ENCODE measurements at places on chromosomes 3 and 15.

GRCh38 chr3:148232389-148232788 is 465.3 kb upstream of the AGTR1 start:
- DNase-seq, result peak; percentile 57

GRCh38 chr3:144177649-144178048 is 206.0 kb downstream of the DIPK2A start:
- no peak for DNase-seq

DNA sequence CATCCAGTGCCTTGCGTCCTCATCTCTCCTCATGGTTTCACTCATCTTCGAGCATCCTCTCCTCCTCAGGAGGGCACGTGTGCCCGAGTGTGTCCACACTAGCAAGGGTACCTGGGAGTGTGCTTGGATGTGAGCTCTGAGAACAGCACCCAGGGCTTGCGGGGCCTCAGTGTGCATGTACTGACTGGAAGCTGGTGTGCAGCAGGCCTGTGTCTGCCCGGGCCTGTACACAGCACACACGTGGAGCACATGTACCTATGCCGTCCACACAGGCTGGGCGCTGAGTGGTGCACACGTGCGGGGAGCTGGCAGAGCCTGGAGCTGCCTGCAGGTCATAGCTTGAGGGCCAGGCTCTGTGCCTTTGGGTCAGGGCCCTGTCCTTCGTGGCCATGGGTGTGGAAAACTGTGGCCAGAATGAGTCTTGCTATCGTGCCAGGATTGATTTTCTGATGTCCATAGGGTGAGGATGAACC is 34.9 kb downstream of the TSPAN3 start:
- no peak for DNase-seq

DNA sequence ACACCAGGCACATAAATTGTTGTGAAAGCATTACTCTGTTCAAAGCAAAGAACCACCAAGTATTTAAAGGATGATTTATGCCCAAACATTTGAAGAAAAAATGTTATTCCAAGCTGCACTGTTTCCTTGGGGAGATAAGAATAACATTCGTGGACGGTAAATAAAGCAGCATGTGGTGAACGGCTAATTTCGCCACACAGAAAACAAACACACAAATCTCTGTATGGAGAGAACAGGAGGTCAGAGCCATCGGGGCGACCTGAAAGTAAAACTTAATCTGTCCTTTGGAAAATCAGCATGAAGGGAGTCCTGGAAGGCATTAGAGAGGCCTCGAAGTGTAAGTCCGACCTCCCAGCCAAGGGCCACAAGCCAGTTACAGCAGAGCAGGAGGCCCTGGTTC is 27.1 kb upstream of the GABRG3 start:
- DNase-seq, result no peak

DNA sequence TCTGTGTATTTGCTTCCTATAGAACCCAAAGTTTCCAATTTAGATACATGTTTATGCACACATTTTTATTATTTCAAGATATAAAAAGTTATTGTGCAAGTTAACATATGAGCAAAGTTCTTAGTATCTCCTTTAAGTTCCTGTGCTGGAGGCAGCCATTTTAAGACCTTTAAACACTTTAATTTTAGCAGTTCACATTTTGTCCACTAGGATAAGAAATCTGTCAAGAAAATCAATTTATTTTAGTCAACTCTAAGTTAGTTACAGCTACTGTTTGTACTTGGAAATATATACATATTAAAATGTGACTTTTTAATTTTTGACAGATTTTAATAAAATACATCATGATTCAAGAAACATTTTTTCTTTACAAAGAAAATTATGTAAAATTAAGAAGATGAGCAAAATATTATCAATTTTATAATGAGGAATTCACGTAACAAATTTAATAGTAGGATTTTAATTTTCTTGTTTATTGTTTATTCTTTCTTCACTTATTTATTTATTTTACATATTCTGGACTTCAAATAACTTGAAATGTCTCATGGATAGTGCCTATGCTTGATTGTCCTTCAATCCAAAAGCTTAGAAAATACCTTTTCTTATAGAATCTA is 402.6 kb upstream of the GBE1 start:
- DNase-seq, result peak; percentile 67

GRCh38 chr15:73787621-73788020 is 34.5 kb upstream of the INSYN1 start:
- DNase-seq, result no peak

- no peak for DNase-seq
Observed at GRCh38 chr15:99197856-99198255, 51.5 kb downstream of the TTC23 start.

DNA sequence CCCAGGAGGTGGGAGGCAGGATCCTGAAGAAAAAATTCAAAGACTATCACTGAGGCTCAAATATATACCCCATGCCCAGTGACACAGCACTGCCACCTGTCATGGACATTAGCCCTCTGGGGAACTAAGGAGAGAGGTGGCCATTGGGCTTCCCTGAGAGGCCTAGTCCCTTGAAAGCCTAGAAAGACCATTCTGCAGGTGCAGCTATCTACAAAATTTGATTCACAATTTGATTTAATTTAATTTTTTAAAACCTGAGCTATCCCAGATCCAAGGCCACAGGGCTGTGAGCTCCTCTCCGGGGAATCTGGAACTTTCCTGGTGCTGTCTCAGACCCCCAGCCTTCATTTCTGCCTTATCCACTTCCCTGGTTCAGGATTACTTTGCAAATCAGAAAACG is 16.9 kb upstream of the KLHL24 start:
- DNase-seq, result no peak

DNA sequence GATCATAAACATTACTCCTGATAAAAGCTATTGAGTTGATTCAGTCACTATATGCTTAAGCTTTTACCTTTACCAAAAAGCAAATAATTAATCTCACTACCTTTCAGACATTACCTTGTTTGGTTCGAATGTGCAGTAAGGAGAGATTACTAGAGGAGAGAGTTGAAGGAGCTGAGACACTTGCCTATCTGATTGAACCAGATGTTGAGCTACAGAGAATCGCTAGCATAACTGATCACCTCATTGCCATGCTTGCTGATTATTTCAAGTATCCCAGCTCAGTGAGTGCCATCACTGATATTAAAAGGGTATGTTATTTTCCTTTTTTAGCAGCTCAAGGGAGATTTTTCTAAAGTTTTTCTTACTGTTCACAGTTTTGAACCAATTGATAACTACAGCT is 54.6 kb downstream of the ARMC8 start:
- DNase-seq, result no peak

DNA sequence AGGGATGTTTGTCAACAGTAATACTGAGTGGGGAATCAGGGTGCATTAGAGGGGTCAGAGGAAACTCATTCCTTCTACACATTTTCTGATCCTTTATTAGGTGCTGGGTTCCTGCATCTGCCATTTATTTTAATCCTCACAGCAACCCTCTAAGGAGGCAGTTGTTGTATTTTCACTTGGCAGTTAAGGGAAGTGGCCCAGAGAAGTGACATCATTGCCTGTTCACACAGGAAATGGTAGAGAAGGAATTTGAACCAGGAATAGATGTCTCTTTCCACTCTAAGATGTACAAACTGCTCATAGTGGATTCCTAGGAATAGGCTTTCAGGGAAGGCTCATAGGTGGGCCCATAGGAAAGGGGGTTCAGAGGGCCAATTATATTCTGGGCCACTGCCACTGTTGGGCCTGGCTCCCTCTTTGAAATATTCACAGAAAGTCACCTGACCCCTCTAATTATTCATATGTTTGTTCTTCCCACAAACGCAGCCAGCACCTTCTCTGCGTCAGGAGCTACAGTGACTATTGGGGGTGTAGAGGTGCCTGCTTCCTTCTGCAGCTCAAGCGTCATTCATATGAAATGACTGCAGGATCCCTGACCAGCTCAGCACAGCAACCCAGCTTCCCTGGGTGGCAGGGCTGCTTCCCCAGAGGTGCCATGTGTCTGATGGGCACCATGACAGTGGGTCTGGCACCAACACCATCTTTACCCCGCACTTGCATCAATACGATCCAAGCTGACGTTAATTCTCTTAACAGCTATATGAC is 163.9 kb upstream of the SMAD3 start:
- peak; percentile 54 for DNase-seq

GRCh38 chr3:20752416-20752815 is 566.4 kb upstream of the SGO1 start:
- DNase-seq, result no peak

Data from choroid plexus epithelial cell (primary cell).